Suprapubic skin (tissue), 4 donors: ENCODE measurements at places on chromosomes 6 and 20. TPM values are rescaled to one million over a fixed set of nuclear protein-coding genes. Genes with fewer than 3 reads are reported as not detected.

DNA sequence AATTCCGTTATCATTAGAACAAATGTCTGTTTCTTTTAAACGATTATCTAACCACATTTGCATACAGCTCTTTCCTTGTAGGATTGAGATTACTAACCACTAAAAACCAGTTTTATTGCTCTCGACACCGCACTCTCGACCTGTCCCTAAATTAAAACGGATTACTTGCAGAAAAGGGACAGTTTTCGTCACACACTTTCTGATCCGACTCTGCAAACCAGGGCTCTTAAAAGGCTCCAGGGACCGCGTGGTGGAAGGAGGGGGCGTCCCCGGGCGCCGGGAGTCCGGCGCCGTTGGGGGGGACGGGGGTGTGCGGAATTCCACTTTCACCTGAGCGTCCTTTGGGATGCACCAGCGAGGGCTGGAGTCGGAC is 731 bp downstream of the MAK start:
- no peak for DNase-seq

DNA sequence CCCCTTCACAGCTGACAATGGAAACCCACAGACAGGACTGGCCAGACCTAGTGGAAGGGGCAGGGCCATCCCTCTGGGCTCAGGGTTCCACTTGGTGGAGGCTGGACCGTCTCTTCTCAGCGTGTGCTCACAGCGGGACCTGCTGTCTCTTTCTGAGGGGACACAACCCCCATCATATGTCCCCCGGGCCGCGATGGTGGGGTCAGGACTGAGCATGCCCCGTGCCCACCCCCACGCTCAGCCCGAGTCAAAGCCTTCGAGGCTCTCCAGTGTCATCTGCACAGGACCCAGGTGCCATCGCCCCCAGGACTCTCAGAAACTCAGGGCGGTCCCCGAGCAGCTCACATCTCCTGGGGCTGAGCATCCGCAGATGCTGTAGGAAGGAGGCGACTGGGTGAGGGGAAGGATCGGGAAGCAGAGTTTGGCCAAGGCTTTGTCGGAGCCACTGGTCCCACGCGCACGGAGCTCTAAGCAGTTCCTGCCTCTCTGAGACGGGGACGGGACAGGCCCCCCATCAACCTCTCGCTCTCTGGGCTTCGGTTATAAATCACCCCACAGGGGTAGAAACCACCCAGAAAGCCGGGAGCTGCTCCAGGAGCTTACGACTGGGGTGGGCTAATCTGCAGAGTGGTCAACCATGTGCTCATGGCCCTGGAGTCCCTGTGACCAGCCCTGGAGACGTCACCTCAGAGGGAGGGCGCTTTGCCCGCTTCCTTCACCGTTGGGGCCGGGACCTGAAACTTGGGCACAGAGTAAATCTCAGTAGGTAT is 183.4 kb upstream of the SULF2 start:
- DNase-seq = no peak

AK9 gene
- total RNA-seq = 3.1 TPM

SLC4A11 gene
- 20.6 TPM for total RNA-seq

- DNase-seq = no peak
These were observed 5.1 kb downstream of the ELOVL2 start for GRCh38 chr6:11039040-11039439.

DNA sequence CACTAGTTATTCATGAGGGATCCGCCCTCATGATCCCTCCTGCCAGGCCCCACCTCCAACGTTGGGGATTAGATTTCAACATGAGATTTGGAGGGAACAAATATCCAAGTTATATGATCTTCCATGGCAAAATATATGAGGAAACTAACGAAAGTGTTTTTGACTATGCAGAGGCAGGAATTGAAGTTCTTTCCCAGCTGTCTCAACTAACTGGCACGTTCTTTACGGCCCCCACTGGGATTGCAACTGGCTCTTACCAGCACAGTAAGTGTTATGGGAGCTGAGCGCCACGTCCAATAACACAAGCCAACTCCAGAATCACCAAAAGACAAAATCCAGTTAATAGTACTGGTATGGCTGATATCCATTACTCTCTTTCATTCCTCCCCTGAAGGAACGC is 66.6 kb downstream of the ECT2L start:
- DNase-seq = no peak

SOX12 gene
- total RNA-seq = 6.5 TPM

DNA sequence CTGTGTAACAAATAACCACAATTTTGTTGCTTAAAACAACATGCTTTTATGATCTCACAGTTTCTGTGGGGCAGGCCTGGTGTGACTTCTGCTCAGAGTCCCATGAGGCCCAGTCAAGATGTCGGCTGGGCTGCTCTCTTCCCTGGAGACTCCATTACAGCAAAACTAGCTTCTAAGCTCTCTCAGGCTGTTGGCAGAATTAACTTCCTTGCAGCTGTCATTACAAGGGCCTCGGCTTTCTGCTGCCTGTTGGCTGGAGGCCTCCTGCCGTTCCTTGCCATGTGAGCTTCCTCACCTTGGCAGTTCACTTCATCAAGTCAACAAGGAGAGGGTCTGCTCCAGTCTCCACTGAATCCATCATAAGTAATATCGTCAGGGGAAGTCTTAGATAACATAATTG is 659.2 kb downstream of the PRKN start:
- DNase-seq = no peak

DNA sequence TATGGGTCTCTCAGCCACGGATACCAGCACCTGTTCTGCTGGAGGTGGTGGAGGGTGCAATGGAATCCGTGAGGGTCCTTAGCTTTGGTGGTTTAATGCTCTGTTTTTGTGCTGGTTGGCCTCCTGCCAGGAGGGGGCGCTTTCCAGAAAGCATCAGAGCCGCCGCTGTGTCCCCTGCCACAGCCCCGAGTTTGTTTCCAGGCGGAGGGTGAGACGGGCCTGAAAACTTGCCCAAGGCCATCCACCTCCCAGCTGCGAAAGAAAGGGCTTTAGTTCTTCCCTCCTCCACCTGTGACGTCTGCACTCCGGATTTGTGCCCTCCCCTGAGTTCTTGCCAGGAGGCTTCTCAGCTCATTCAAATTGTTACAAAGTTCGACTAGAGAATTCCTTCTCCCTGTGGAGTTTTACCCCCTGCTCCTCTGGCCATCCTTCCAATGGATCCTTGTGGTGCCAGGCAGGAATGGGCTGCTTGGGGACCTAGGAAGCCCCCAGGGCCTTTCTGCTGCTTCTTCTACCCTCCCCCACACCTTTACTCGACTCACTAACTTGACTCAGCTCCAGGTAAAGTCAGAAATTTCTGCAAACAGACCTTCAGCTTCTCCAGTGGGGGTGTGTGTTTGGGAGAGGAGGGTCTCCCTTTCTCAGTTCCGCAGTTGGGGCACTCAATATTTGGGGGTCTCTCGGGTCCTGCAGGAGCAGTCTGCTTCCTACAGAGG is 873.7 kb downstream of the KIF16B start:
- no peak for DNase-seq

GRCh38 chr20:8155812-8156211 is 23.7 kb downstream of the PLCB1 start:
- DNase-seq = no peak

DNA sequence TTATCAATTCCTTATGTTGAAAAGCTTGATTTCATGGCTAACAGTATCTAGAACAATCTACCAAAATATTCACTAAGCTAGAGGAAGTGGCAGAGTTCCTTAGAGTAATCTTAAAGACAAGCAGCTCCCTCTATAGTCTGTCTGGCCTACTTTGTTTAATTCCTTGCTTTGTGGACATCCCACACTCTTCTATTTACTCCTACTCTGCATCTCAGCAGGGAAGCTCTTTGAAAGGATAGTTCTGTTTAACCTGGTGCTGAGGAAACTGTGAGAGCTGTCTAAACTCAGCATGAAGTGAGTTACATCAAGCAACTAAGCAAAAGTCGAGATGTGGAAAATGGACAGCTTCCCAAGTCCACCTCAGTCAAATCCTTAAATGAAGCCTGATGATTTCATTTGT is 4.3 kb downstream of the REV3L start:
- DNase-seq = no peak

DNA sequence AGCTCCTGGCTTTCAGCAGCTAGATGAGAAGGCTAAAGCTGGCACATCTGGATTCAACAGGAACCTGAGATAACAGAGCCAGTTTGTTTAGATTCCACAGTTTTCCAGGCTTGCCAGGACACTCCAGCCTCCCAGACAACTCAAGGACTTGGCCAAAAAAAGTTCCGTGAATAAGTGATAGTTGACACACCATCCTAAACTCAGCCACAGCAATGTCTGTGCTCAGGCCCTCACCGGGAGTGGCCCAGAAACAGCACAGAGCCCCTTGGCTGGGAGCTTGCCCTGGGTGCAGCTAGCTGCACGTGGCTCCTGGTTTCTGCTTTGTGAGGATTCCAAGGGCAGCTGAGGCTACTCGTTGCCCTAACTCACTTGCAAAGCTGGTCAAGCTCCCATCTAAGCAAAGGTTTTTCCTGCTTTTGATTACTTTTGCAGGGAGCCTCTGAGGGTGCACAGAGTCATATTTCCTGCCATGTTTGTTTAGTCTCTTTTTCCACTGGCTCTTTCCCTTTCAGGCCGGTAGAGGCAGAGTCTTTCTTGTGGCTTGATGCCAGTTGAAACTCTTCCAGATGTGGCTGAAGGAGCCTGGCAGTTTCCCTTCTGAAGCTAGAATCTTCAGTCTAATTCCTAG is 118.3 kb upstream of the ECI2 start:
- no peak for DNase-seq

DNA sequence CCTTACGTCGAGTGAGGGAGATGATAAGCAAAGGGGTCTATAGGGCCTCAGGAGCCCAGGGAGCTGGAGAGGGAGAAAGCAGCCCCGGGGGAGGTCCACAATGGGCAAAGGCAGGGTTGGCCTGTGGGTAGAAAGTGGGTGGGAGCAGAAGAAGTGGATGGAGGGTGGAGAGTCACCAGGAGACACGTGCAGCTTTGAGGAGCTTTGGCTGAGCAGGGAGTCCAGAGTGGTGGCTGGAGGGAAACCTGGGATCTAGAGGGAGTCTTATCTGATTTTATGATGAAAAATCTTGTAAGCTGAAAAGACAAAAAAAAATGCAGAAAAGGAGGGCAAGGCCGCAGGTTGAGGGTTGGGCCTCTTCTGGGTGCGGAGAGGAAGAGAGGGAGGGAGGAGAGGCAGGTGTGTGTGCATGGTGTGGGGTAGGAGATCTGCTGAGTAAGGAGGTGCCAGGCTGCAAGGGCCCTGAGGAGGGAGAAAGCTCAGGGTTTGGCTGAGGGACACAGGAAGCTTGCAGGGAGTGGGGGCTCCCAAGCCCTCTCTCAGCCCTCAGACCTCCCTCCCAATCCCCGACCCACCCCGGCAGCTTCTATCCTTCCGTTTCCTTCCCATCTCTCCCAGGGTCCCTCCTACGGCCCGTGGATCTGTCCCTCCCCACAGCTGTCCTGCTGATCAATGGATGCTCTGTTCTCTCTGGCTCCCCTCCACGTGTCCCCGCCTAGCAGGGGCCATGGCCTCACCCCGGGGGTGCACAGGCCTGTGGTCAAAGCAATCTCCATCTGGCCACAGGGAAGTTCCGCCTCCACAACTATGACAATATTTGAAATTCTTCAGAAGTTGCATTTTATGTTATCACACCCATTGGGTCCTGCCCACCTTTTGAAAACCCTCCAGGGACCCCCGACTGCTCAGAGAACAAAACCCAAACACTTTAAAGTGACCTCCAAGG is 17.1 kb upstream of the BPI start:
- no peak for DNase-seq

TMEM200A gene
- 0.76 TPM for total RNA-seq

OR12D3 gene
- not detected for total RNA-seq

GGTLC1 gene
- not detected for total RNA-seq

GRCh38 chr20:59435518-59435917 is 135.1 kb downstream of the EDN3 start:
- no peak for DNase-seq

DNA sequence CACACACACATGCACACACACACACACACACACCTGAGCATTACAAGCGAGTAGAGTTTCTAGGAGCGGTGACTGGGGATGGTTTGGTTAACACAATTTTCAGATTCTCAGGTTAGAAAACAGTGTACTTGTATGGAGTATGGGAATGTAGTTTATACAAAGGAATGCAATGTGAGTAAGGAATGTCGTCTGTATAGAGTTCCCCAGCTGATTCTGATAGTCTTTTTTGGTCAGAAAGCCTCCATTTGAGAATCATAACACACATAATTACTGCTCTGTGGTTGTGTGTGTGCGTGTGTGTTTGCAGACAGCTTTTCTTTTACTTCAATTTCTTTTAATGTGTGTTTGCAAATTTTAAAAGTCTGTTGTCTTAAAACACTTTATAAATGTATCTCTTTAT is 93.2 kb downstream of the MYO6 start:
- DNase-seq = no peak

PLEKHG1 gene
- total RNA-seq = 47.9 TPM

ZNF391 gene
- total RNA-seq = 1.8 TPM

DNA sequence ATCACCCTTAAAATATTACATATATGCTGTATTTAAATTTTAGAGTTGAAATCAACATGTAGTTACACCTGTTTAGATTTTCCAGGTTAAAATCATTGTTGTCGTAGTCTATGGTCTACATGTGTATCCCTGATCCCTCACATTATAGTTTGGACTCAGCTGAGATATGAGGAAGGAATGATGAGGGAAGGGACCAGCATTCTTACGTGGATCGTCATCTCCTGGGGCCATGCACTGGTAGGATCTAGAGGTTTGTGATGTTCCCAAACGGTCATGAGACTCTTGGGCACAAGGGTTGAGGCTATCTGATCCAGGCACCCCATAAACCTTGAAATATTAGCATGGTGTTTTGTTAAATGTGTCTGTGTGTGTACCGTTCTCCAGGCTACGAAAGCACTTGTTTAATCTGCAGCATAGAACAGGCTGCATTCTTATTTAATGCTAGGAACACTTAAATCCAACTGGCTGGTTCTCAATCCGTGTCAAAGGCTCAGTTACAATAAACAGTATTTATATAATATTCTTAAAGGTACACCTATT is 55.4 kb downstream of the IPCEF1 start:
- DNase-seq = no peak

DNA sequence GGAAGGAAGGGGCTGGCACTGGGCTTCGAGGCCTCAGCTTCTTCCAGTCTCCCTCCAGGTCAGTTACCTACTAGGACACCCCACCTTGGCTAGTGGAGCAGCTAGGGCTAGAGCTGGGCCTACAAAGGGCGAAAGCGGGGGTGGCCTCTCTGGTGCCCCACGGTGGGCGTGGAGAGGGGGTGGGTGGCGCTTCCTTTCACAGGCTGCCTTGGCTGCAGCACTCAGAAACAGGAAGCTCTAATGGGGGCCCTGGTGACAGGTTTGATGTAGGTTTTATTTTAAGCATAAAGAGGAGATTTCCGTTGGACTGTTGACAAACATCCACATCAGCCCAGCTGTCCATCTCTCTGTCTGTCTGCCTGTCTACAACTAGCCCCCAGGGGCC is 13.4 kb downstream of the FAM110A start:
- no peak for DNase-seq

PCMTD2 gene
- total RNA-seq = 102 TPM

ADGB gene
- 0.26 TPM for total RNA-seq

DNA sequence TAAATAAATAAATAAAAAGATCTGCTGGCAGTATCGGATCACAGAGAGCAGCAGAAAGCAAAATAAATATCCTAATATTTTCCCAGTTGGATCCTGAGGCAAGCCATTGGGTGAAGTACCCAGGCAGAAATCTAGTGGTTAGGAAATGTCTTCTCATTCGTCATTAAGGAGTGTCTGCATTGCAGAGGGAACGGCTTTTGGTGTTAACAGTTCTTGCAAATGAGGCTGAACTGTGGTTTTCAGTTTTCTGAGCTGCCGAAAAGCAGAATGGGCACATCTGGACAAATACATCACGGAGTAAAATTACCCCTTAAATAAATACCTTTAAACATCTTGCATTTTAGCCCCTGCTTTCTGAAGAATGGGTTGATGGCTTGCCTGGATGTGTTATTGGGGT is 82.3 kb upstream of the MPC1 start:
- no peak for DNase-seq

EDN3 gene
- 0.97 TPM for total RNA-seq

SYTL3 gene
- 5.1 TPM for total RNA-seq
